ENCODE measurements at places on chromosomes 7 and 10. TPM values are rescaled to one million over a fixed set of nuclear protein-coding genes. Genes with fewer than 3 reads are reported as not detected.

The KEL gene
- 7.7 TPM for total RNA-seq

The TSPAN12 gene
- total RNA-seq = 19.5 TPM

- no peak for DNase-seq
Observed at GRCh38 chr10:17460756-17461155, 6.4 kb upstream of the ST8SIA6 start.

- no peak for DNase-seq
Observed at GRCh38 chr7:44971902-44972441, 6.8 kb downstream of the MYO1G start.

Measured in H7 (cell line).